ENCODE measurements at places on chromosomes 5 and 9.

DNA sequence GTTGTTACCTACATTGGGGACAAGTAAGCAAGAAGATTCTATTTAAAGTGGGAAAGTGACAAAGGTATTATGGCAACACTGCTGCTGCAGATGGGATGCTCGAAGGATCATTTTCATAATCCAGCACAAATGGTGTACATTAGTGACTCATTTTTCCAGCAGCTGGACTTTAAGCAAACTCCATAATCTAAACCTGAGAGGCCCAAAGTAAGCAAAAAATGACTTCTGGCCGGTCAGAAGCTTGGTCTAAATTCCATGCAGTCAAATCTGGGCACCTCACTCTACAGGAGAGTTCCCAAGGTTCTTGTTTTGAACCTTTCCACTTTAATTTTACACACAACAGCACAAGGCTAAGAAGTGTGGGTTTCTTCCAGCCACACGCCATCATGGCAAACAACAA is 43.6 kb upstream of the TRAF1 start:
- DNase-seq, result no peak

DNA sequence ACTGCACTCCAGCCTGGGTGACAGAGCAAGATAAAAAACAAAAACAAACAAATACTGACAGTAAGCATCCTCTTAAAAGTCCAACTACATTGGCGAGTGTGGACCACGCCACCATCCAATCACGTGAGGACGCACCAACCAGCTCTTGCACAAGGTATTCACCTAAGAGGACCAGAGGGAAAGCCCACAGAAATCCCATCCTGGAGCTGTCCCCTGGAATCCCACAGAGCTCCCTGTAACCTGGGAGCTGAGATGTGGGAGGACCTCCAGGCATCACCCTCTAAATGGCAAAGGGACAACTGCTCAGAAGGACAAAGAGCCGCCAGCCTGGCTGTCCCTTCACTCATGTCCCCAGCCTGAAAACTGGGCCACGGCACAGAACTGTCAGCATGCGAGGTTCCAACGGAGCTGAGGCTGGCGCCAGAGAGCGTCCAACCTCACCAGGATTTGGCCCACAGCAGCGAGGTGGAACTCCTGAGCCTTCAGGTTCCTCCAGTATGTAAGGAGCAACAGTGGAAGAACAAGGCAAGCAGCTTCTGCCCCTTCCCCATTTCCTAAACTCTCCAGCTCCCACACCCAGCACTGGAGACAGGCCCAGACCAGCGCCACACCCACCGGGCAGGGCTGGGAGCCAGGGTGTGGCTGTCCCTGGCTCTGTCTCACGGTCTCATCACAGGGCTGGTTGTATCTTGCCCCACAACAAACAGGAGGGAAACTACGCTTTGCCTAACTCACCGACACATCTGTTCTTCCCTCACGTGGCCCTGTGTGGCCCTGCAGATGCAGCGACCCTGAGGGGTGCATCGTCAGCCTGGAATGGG is 15.2 kb downstream of the IPPK start:
- no peak for DNase-seq

GRCh38 chr9:137247916-137248175 is 3.2 kb upstream of the STPG3 start:
- DNase-seq, result no peak

GRCh38 chr9:124479947-124480620 is 27.1 kb downstream of the NR5A1 start:
- no peak for DNase-seq

GRCh38 chr5:108025957-108026356 is 355.2 kb upstream of the EFNA5 start:
- DNase-seq, result no peak

- no peak for DNase-seq
Observed at GRCh38 chr9:96293498-96294158, 8.3 kb downstream of the HSD17B3 start.

DNA sequence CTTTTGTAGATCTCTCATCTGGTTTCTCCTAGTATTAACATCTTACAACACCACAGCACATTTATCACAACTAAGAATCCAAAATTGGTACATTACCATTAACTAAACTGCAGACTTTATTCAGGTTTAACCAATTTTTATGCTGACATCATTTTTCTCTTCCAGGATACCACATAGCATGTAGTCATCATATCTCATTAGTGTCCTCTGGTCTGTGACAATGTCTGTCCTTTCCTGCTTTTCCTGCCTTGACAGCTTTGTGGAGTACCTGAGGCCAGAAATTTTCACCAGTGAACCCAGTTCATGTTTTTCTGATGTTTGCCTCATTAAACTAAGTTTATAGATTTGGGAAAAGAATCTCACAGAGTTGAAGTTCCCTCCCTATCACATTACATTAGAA is 294.7 kb upstream of the TNC start:
- no peak for DNase-seq

- DNase-seq, result no peak
Observed at GRCh38 chr9:35350212-35350611, 139.7 kb upstream of the RUSC2 start.
